ENCODE measurements at places on chromosomes 6 and 20.

GRCh38 chr6:170289951-170290295 is 955 bp downstream of the DLL1 start:
- DNase-seq: no peak

GRCh38 chr6:12530345-12530744 is 186.2 kb upstream of the PHACTR1 start:
- no peak for DNase-seq

DNA sequence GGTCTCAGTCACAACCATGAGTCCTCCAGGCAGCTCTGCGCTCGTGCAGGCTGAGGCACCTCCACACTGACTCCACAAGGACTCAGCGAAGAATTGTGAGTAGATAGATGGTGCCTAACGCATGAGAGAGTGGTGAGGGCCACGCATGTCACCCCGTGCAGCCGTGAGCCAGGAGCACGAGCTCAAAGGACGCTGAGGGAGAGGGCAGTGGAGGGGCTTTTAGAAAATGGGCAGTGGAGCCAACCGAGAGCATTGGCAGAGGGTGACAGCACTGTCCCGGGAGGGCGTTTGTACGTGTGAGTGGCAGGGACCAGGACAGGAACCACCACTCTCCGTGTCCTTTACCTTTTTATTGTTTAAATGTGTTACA is 105.6 kb downstream of the PSMB1 start:
- no peak for DNase-seq

DNA sequence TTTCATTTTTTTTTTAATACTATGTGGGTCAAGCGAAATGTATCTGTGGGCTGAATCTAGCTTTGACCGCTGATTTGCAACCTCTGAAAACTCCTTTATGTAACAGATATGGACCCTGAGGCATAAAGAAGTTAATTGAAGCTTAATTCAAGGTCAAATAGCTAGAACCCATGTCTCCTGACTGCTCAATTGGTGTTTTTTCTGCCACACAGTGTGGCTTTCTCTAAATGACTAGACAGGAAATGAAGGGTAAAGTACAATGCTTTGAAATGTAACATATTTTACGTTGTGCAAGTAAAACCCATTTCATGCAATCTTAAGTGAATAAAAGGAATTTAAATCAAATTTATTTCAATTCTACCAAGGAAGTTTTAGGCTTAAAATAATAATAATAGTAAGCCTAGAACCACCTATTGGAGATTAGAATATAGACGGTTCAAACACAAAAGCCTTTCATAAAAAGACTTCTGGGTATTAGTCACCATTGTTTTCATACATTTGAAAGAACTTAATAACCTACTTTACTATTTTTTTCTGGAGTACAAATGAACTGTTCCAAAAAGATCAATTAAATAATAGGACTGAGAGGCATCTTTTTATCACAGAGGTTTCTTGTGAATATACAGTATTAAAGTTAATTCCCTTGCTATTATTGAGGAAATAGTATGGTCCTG is 279.8 kb downstream of the EPHA7 start:
- no peak for DNase-seq

GRCh38 chr20:58875111-58875510 is 22.6 kb downstream of the GNAS start:
- no peak for DNase-seq

- DNase-seq: no peak
These were observed 29.1 kb downstream of the VSTM2L start for GRCh38 chr20:37932074-37932473.

GRCh38 chr20:23128461-23129125 is 42.5 kb upstream of the CD93 start:
- no peak for DNase-seq

- no peak for DNase-seq
These were observed 2.6 kb upstream of the RSPH3 start for GRCh38 chr6:159002432-159003155.

GRCh38 chr20:64113444-64113775 is 6.0 kb upstream of the NPBWR2 start:
- no peak for DNase-seq

GRCh38 chr6:11744753-11745152 is 33.9 kb downstream of the ADTRP start:
- no peak for DNase-seq

GRCh38 chr20:62644044-62644795 is 1.9 kb downstream of the SLCO4A1 start:
- no peak for DNase-seq

DNA sequence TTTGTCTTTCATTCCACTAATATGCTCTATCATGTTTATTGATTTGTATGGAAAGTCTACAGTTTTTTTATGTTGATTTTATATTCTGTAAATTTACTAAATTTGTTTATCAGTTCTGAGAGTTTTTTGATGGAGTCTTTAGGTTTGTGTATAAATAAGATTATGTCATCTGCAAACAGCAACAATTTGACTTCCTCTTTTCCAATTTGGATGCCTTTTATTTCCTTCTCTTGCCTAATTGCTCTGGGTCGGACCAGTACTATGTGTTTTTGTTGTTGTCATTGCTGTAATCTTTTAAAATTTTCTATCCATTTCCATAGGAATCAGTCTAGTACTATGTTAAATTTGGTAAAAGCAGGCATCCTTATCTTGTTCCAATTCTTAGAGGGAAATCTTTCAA is 31.5 kb upstream of the POLR1H start:
- DNase-seq: no peak
